ENCODE measurements at places on chromosomes 11 and 22. TPM values are rescaled to one million over a fixed set of nuclear protein-coding genes. Genes with fewer than 3 reads are reported as not detected.

Gene CEP126
- polyA plus RNA-seq = 5.2 TPM

Gene CARD18
- polyA plus RNA-seq = not detected

Gene INPPL1
- polyA plus RNA-seq = 157 TPM

Gene CCDC87
- polyA plus RNA-seq = 0.30 TPM

Gene UPK3A
- polyA plus RNA-seq = 0.60 TPM

Data from right renal pelvis (tissue), 4 donors.